ENCODE measurements at places on chromosomes 6 and 20.

DNA sequence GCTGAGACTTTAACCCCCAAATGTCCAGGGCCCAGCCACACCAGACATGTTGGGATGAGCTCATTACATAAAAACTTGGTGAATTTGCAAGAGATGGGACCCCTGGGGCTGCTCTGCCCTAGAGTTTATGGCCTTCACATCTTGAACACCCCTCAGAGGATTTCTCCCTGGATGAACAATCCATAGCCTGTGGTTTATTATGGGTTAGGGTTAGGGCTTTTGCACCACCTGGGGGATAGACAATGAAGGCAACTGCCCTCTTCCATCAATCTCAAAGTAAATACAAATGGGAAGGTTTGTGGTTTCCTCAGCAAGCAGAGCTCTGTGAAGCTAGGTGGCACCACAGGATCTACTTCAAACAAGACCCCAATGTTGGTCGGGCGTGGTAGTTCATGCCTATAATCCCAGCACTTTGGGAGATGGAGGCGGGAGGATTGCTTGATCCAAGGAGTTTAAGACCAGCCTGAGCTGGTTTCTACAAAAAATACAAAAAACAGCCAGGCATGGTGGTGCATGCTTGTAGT lies 17.4 kb downstream of the SPINT3 start:
- DNase-seq: no peak

GRCh38 chr6:6566766-6567165 lies 21.8 kb upstream of the LY86 start:
- DNase-seq: no peak

DNA sequence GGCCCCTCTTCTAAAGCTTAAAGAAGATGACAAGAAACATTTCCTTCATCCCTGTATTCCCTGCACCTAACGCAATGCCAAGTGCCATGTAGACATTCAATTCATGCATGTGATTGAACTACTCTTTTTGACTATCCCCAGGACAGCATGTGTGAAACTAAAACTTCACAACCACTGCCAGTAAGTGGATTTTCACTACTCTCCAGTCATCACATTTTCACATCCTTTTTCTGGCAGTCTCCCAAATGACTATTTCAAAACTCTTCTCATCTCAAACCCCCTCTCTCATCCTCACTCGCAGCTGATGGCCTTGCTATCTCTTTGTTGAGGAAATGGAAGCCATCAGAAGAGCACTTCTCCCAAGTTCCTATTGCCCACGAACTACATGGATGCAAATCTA lies 122.6 kb downstream of the OPRM1 start:
- no peak for DNase-seq

- DNase-seq: no peak
These were observed 17.3 kb downstream of the SMAP1 start for GRCh38 chr6:70684794-70685493.

GRCh38 chr6:27873021-27873940 lies 38.9 kb downstream of the OR2B2 start:
- DNase-seq: no peak

DNA sequence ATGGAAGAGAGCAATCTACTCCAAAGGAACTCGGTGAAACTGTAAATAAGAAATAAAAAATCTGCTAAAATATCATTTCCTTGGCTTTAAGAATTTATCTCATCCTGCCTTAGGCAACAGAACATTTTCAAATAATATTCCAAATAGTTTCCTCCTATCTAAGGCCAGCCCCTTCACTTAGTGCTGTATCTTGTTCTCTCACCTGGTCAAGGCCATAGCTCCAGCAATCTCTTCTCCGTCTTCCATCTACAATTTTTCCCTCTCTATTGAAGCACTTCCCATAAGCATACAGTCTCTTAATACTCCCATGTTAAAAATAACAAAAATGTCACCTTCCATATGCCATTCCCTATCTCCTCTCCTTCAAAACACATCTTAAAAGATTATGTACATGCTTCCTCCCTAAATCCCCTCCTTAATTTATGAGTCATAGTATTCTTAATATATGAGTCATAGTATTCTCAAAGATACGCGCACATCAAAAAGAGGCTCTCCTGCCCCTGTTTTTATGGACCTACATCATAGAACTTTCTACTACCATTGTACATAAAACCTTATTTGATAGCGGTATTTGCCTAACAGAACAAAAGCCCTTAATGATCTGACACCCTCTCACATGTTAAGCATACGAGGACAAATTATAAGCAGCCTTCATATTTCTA lies 146.9 kb downstream of the PDE10A start:
- no peak for DNase-seq

GRCh38 chr6:160093061-160093460 lies 28.6 kb upstream of the SLC22A1 start:
- DNase-seq: no peak

DNA sequence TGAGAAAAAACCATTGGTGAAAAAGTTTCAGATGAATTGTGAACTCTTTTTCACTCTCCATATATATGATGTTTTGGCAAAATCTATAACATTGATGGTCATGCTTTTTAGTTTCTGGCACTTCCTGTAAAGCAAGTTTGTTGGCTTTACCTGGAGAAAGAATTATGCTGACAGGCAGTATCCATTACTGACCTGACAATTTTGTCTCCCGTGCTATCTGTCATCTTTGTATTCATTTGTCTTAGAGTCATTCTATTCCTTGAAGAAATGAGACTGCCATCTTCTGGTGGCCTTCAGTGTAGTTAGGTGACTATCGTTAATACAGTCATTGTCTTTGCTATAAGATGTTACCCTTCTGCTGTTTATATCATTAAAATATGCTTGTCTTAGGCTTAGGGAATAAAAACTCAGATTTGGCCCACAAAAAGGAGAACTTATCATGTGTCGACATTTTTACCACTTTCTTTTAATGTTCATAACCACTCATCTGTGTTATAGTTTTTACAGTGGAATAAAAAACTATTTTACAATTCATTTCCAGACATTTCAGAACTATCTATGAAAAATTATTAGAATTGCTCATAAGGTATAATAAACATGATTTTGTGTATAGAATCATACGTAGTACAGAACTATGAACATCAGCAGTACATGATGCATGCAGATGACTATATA lies 707.0 kb downstream of the EPM2A start:
- peak; percentile 7 for DNase-seq

DNA sequence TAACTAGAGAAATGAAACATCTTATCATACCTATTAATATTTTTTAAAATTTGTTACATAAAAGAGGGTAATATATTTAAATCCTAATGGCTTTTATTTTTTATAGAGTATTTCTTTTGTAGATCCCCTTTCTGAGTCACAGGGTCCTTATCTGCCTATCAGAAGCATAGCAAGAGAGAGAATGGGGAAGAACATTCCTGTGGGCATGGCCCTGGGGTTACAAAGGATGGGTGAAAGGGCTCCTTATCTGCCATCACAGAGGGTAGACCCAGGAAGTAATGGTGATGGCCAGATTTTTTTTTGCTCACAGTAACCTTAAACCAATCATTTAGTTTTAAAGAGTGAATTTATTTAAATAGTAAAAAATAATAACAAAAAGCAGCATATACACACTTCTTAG lies 582.1 kb upstream of the HTR1E start:
- DNase-seq: no peak
